ENCODE measurements at places on chromosomes 2 and 18. TPM values are rescaled to one million over a fixed set of nuclear protein-coding genes. Genes with fewer than 3 reads are reported as not detected.

The DNAJC5G gene
- 2.2 TPM for polyA plus RNA-seq

The FAM110C gene
- 2.5 TPM for polyA plus RNA-seq

The MAL gene
- polyA plus RNA-seq = 14.6 TPM

The SLC38A11 gene
- 0.25 TPM for polyA plus RNA-seq

The SLC4A5 gene
- polyA plus RNA-seq = 0.79 TPM

The EMILIN2 gene
- polyA plus RNA-seq = 3.8 TPM

The KCNG3 gene
- not detected for polyA plus RNA-seq

The IL1F10 gene
- not detected for polyA plus RNA-seq

The OST4 gene
- polyA plus RNA-seq = 872 TPM

The NCK2 gene
- polyA plus RNA-seq = 30.9 TPM

The CTDP1 gene
- 7.1 TPM for polyA plus RNA-seq

The LRATD1 gene
- polyA plus RNA-seq = 1.9 TPM

The PLA2R1 gene
- 1.8 TPM for polyA plus RNA-seq

The IL36A gene
- polyA plus RNA-seq = not detected

The CYP27A1 gene
- 14.0 TPM for polyA plus RNA-seq

The COLEC12 gene
- polyA plus RNA-seq = 1.7 TPM

The MEP1B gene
- not detected for polyA plus RNA-seq

The G6PC2 gene
- not detected for polyA plus RNA-seq

The SLC14A1 gene
- 11.5 TPM for polyA plus RNA-seq
